ENCODE measurements at places on chromosomes 2 and 18. TPM values are rescaled to one million over a fixed set of nuclear protein-coding genes. Genes with fewer than 3 reads are reported as not detected.

The DPP10 gene
- not detected for total RNA-seq

DNA sequence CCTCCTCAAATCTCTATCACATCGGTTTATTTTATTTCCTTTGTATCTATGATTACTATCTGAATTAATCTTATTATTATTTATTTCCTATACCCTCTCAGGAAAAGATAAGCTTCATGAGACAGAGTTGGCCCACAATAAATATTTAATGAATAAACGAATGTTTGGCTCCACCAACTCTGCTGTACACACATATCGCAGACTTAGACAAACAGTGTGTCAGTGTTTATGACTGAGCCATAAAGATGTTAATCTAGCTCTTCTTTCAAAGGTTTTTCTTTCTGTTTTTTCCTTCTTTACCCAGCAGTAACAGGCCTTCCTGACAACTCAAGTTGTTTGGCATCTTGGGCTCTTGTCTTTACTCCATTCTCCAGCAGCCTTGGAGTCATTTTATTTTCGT, 329.5 kb downstream of the CDH2 start:
- H3K4me3 ChIP-seq: no peak overlapping the region
- H3K4me1 ChIP-seq: peaks cover 49% of the 10 kb centered on the region
- peaks cover 5% of the 10 kb centered on the region for H3K36me3 ChIP-seq
- H3K27ac ChIP-seq: no peak overlapping the region
- peak; percentile 8 for DNase-seq
- H3K27me3 ChIP-seq: no peaks in the 10 kb centered on the region

- H3K4me1 ChIP-seq: peaks cover 8% of the 10 kb centered on the region
- no peak overlapping the region for H3K27ac ChIP-seq
- H3K36me3 ChIP-seq: no peaks in the 10 kb centered on the region
- DNase-seq: no peak
Measured at GRCh38 chr2:156585457-156585856, 149.3 kb downstream of the GPD2 start.

DNA sequence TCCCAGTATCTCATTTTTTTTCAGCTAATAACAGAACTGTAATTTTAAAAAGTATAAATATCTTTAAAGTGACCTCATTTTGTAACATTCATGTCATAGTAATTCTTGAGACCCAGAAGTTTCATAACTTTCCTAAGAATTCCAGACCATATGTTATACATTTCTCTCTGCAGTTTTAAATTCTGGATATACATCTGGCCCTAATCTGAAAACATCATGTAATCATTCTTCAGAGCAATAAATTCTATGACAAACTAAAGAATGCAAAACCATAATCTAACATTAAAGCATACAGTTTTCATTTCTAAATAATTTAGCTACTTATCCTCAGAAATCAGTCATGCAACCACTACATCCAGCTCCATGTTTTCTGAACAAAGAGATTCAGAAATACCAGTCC, 198.3 kb upstream of the SLC35G4 start:
- H3K4me1 ChIP-seq: peaks cover 14% of the 10 kb centered on the region
- H3K27me3 ChIP-seq: no peaks in the 10 kb centered on the region
- H3K36me3 ChIP-seq: no peaks in the 10 kb centered on the region
- no peak for DNase-seq
- H3K27ac ChIP-seq: no peak overlapping the region
- no peak overlapping the region for H3K4me3 ChIP-seq
